ENCODE measurements at places on chromosomes 3 and 15. TPM values are rescaled to one million over a fixed set of nuclear protein-coding genes. Genes with fewer than 3 reads are reported as not detected.

Gene AMT
- total RNA-seq = 1.2 TPM

Gene SNTN
- not detected for total RNA-seq

GRCh38 chr3:117485841-117486240 is 776.3 kb downstream of the TUSC7 start:
- DNase-seq = no peak

- DNase-seq = no peak
Measured at GRCh38 chr3:16262174-16262573, 2.6 kb downstream of the DPH3 start.

DNA sequence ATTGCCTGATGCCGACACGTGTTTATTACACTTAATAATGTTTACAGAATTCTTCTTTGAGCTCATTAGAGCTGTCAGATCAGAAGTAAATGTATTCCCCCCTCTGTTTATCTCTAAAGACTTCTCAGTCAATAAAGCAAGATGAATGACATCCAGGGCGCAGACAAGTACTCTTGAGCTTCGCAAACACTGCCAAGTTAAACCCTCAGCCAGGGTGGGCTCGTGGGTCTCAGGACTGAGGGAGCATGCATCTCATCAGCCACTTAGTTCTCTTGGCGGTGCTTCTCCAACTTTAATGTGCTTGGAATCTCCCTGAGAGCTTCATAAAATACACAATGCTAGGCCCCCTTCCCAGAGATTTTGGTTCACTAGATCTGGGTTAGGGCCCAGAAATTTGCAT is 333.9 kb upstream of the THRB start:
- DNase-seq = no peak

DNA sequence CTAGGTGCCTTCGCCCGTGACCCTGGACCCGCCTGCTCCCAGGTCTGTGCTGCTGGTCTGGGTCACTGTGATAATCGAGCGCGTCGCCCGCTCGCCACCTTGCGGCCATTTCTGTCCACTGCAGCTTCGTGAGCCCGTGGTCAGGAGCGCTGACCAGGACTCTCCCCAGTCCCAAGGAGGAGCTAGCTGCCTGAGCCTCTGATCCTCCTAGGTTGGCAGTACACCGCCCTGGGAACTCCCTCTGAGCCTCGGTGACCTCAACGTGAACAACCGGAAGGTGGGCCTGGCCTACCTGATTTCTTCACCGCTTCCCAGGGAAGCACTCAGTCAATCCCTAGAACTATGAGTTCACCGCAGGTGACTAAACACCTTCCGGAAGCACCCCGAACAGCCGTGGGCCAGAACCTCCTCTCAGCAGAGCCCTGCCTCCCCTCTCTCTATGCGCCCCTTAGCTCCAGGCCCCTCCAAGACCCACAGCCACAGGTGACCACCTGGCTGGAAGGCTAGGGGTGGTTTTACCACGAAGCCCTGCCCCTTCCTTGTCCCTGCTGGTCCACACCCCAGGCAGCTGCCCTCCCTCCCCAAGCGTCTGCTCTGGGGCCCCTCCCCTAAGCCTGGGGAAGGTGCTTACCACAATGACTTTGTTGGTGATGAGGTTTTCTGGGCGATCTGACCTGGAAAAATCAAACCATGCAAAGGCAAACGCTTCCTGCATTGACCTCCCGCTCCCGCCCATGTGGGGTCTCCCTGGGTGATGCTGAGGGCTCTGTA is 9.7 kb downstream of the PLA2G4D start:
- DNase-seq = peak; percentile 94

DNA sequence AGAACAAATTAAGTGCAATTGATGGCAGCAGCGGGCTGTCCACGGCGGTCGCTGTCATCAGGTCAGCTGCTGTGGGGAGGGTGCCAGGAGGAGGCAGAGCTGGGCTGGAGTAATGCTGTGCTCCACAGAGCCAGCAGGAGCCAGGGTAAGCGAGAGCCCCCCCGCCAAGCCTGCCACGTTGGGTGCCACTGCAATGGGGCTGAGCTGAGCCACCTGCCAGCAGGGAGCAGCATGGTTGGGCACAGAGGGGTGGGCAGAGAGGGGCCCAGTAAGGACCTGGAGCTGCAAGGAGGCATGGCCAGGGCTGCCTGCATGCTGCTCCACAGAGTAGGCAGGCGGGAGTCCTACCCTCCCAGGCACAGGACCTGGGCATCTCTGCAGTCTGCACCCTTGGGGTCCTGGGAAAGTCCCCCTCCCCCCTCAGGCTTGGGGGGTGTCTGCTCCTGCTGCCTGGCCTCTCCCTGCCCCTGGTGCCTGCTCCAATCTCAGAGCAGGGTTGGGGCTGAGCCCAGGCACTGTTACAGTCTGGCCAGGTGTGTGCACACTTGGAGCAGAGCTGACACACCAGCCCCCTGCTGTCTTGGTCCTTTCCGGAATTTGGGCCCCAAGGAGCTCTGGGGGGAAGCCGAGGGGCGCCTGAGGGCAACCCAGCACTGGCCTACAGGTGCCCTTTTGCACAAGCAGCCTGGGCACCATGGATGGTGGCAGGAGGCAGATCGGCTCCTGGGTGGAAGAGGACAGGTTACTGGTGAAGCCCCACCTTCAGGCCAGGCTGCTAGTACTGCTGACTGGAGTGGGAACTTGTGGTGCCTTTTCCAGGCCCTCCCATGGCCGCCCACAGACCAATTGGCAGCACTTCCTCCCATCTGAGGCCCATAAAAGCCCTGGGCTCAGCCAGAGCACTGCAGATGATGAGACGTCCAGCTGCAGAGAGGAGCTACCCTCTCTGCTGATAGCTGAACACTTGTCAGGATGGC is 8.5 kb upstream of the PIAS1 start:
- no peak for DNase-seq

DNA sequence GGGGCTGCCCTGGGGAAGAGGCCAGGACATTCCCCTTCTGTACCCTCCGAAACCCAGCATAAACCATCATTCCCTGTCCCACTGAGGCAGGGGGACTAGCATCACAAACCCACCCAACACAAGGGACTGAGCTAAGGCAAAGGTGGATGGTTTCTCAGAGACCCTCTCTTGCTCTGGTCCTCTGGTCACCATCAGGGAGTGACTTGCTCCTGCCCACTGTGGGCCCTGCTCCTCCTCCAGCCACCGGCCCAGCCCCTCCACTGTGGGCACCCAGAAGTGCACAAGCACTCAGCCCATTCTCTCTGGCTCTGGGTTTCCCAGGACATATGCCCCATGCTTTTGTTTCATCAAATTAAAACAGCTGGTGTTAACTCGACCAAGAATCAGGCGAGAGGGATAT is 44.9 kb downstream of the PTH1R start:
- DNase-seq = no peak

- no peak for DNase-seq
Measured at GRCh38 chr3:127454051-127454450, 136.5 kb downstream of the TPRA1 start.

GRCh38 chr15:80288131-80288530 is 36.1 kb upstream of the CTXND1 start:
- DNase-seq = no peak

- DNase-seq = peak; percentile 78
Measured at GRCh38 chr3:94616833-94617232, 554.0 kb downstream of the NSUN3 start.
